Fibroblast of the aortic adventitia (primary cell): ENCODE measurements at places on chromosomes 2 and 18. TPM values are rescaled to one million over a fixed set of nuclear protein-coding genes. Genes with fewer than 3 reads are reported as not detected.
A peak's percentile ranks its signal among the peaks of the same experiment; 100 is the strongest.

- peak; percentile 0 for DNase-seq
These were observed 78.1 kb upstream of the FAM110C start for GRCh38 chr2:124241-124880.

Gene ST8SIA3
- 0.08 TPM in 1 of 2 replicates, not detected in the other for total RNA-seq

DNA sequence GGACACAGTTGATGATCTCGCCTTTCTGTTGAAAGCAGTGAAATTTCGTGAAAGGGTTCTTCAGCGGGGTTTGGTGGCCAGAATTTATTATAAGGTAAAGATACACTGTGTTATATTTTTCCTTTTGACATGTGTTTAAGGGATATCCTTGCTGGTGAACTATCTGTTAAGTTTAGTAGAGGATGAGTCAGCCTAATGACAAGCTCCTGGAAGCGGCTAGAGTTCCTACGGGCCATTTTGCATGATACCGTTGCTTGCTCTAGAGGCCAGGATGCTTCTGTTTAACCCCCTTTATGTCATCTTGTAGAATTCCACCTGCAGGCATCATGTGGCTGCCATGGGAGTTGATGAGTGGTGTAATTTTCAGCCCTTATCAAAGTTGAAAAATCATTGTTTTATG, 124.8 kb upstream of the BCL2L11 start:
- no peak for DNase-seq

Gene CLEC4F
- total RNA-seq: not detected in 2 replicates

Gene CAVIN2
- 24.1 and 29.8 TPM in 2 replicates for total RNA-seq

DNA sequence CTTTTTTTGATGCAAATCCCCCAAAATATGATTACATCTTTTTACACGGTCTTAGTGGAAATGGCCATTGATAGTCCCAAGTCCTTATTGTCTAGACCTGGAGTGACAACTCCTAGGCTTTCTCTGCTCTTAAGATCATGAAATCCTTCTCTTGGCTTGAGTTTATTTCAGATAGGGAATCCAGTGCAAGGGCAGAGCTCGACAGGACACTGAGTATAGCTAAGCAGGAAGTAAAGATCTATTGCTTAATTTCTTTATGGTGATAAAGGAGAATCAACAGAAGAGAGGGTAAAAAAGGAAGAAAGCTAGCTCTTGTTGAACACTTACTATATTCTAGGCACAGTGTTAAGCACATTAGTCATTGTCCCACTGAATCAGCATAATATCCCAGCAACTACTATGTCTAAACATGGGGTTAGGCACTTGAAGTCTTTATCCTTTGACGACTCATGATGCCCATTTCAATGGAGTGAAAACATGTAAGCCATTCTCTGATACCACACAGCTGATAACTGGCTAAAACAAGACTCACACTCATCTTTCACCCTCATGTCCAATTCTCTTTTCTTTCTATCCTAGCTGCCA, 74.1 kb upstream of the LRATD1 start:
- DNase-seq: no peak

GRCh38 chr18:79397830-79398761, 2.4 kb downstream of the NFATC1 start:
- DNase-seq: no peak

GRCh38 chr2:23385748-23386338, 864 bp downstream of the KLHL29 start:
- no peak for DNase-seq

GRCh38 chr2:98479959-98480524, 35.4 kb downstream of the INPP4A start:
- DNase-seq: peak; percentile 64

Gene FTCDNL1
- 1.5 TPM in 1 of 2 replicates, not detected in the other for total RNA-seq

GRCh38 chr2:217108575-217109027, 248.7 kb upstream of the TNP1 start:
- no peak for DNase-seq

DNA sequence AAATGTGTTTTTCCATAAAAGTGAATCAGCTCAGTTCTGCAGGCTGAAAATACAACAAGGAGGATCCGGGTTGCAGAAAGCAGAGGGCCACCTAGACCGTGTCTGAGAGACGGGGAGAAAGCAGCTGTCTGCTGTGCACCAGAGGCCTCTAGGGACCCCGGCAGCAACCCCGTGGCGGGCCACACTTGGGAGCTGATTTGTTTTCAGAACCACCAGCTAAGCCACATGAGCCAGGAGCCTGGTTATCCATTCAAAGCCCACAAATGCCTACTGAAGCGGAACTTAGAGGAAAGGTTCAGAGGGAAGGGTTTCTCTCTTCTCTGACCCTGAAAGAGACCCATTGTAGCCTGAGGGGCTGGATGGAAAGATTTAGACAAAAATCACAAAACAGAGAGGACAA, 28.4 kb upstream of the ID2 start:
- DNase-seq: no peak

Gene GPR155
- total RNA-seq: 1.6 and 2.2 TPM in 2 replicates

Gene ANKRD53
- total RNA-seq: 1.1 and 6.5 TPM in 2 replicates

Gene APLF
- 4.3 and 6.8 TPM in 2 replicates for total RNA-seq
